ENCODE measurements at places on chromosomes 3 and 15. TPM values are rescaled to one million over a fixed set of nuclear protein-coding genes. Genes with fewer than 3 reads are reported as not detected.

Gene SEMA6D
- total RNA-seq = not detected

Gene RHOA
- total RNA-seq = 449 TPM

Gene GRAMD2A
- total RNA-seq = 0.12 TPM

Gene CMTM8
- total RNA-seq = 8.2 TPM

Measured in A549 treated with Mapracorat at 1 μM for 4 hours (cell line).